Osteoblast (primary cell): ENCODE measurements at places on chromosomes 4 and X. TPM values are rescaled to one million over a fixed set of nuclear protein-coding genes. Genes with fewer than 3 reads are reported as not detected.

RASL11B gene
- total RNA-seq = under 0.01 TPM in 1 of 2 replicates, not detected in the other

CLDN34 gene
- total RNA-seq = under 0.01 TPM in 1 of 2 replicates, not detected in the other

GYG2 gene
- 5.6 and 6.2 TPM in 2 replicates for total RNA-seq

FRMPD3 gene
- under 0.01 TPM in 2 replicates for total RNA-seq

SHROOM4 gene
- 1.8 and 2.2 TPM in 2 replicates for total RNA-seq

SHROOM3 gene
- total RNA-seq = 9.4 and 9.8 TPM in 2 replicates

IBSP gene
- 14.4 and 15.6 TPM in 2 replicates for total RNA-seq

BEX1 gene
- total RNA-seq = 4.4 and 4.7 TPM in 2 replicates

APELA gene
- total RNA-seq = 0.29 TPM in 1 of 2 replicates, not detected in the other

SPINK2 gene
- not detected in 2 replicates for total RNA-seq

JADE3 gene
- total RNA-seq = 4.7 and 5.0 TPM in 2 replicates

HDAC8 gene
- 24.6 and 27.1 TPM in 2 replicates for total RNA-seq

UXT gene
- 93.4 and 94.9 TPM in 2 replicates for total RNA-seq

DMP1 gene
- total RNA-seq = not detected in 2 replicates

TECRL gene
- not detected in 2 replicates for total RNA-seq

MAGEA9B gene
- total RNA-seq = not detected in 2 replicates

NRK gene
- under 0.01 TPM in 1 of 2 replicates, not detected in the other for total RNA-seq

TBC1D25 gene
- total RNA-seq = 8.8 and 10.1 TPM in 2 replicates

SPRY1 gene
- 5.0 and 5.1 TPM in 2 replicates for total RNA-seq

YY2 gene
- 1.4 and 2.4 TPM in 2 replicates for total RNA-seq

TMEM271 gene
- not detected in 2 replicates for total RNA-seq

KCNIP4 gene
- total RNA-seq = under 0.01 TPM in 1 of 2 replicates, not detected in the other

CENPU gene
- 5.1 and 6.8 TPM in 2 replicates for total RNA-seq

RBM47 gene
- 1.8 and 2.2 TPM in 2 replicates for total RNA-seq

SPANXN4 gene
- not detected in 2 replicates for total RNA-seq

HS3ST1 gene
- under 0.01 TPM in 2 replicates for total RNA-seq

TMEM144 gene
- 6.8 and 8.0 TPM in 2 replicates for total RNA-seq

FGD1 gene
- total RNA-seq = 8.7 and 9.1 TPM in 2 replicates

TMEM150C gene
- total RNA-seq = 3.3 and 7.1 TPM in 2 replicates

TMPRSS11A gene
- not detected in 2 replicates for total RNA-seq

NWD2 gene
- not detected in 2 replicates for total RNA-seq

RS1 gene
- total RNA-seq = not detected in 2 replicates

UGT2B11 gene
- total RNA-seq = not detected in 2 replicates

YIPF6 gene
- total RNA-seq = 21.5 and 27.1 TPM in 2 replicates

KLKB1 gene
- total RNA-seq = under 0.01 TPM in 1 of 2 replicates, not detected in the other

CACNA1F gene
- not detected in 2 replicates for total RNA-seq

TCEAL6 gene
- not detected in 2 replicates for total RNA-seq

F8A1 gene
- total RNA-seq = 3.8 and 6.5 TPM in 2 replicates

DCHS2 gene
- total RNA-seq = under 0.01 TPM in 2 replicates

GPR82 gene
- not detected in 2 replicates for total RNA-seq

CT45A10 gene
- not detected in 2 replicates for total RNA-seq

MAGEA10 gene
- total RNA-seq = not detected in 2 replicates

RGN gene
- 2.5 and 4.4 TPM in 2 replicates for total RNA-seq

TENM3 gene
- 59.0 and 68.4 TPM in 2 replicates for total RNA-seq

FRMPD4 gene
- 1.2 and 1.8 TPM in 2 replicates for total RNA-seq

TCEAL9 gene
- total RNA-seq = 96.4 and 110 TPM in 2 replicates

USP26 gene
- total RNA-seq = not detected in 2 replicates

PPEF2 gene
- total RNA-seq = not detected in 2 replicates

IQCM gene
- total RNA-seq = not detected in 2 replicates

UGT2A1 gene
- total RNA-seq = not detected in 2 replicates
